ENCODE measurements at places on chromosomes 7 and 10. TPM values are rescaled to one million over a fixed set of nuclear protein-coding genes. Genes with fewer than 3 reads are reported as not detected.

The ZNF783 gene
- 4.2 TPM for total RNA-seq

The RASA4B gene
- 2.6 TPM for total RNA-seq

The SFTPD gene
- total RNA-seq, result not detected

The OR13A1 gene
- total RNA-seq, result not detected

The NPY4R gene
- not detected for total RNA-seq

The HMX2 gene
- not detected for total RNA-seq

The NUTM2E gene
- total RNA-seq, result not detected

The SSC4D gene
- total RNA-seq, result 0.63 TPM

The BMPER gene
- total RNA-seq, result 4.9 TPM

The CALML3 gene
- total RNA-seq, result not detected

The CDC14C gene
- total RNA-seq, result not detected

The OR2A5 gene
- total RNA-seq, result not detected

The GTPBP4 gene
- 20.2 TPM for total RNA-seq

The ICA1 gene
- 37.6 TPM for total RNA-seq
